Spleen (tissue), 13 donors: ENCODE measurements at places on chromosomes 13 and 19. TPM values are rescaled to one million over a fixed set of nuclear protein-coding genes. Genes with fewer than 3 reads are reported as not detected.
A peak's percentile ranks its signal among the peaks of the same experiment; 100 is the strongest.

- DNase-seq, result no peak
- no peaks in the 10 kb centered on the region for H3K36me3 ChIP-seq
- H3K27me3 ChIP-seq, result no peaks in the 10 kb centered on the region
- H3K4me3 ChIP-seq, result no peak overlapping the region
Measured at GRCh38 chr13:27770809-27771208, 21.5 kb upstream of the GSX1 start.

- peaks cover 24% of the 10 kb centered on the region for H3K27me3 ChIP-seq
- no peak overlapping the region for H3K4me3 ChIP-seq
- peaks cover 13% of the 10 kb centered on the region for H3K4me1 ChIP-seq
- no peaks in the 10 kb centered on the region for H3K36me3 ChIP-seq
Measured at GRCh38 chr19:55152017-55152416, 3.0 kb upstream of the TNNT1 start.

- no peak overlapping the region for H3K4me3 ChIP-seq
- H3K27ac ChIP-seq, result no peak overlapping the region
- no peaks in the 10 kb centered on the region for H3K4me1 ChIP-seq
- no peak for DNase-seq
Measured at GRCh38 chr19:53294786-53295441, 27.4 kb upstream of the VN1R4 start.

GRCh38 chr19:4977299-4978174 lies 8.6 kb downstream of the KDM4B start:
- no peak for DNase-seq
- H3K27me3 ChIP-seq, result no peaks in the 10 kb centered on the region
- H3K4me3 ChIP-seq, result peak overlapping the region; percentile 34
- peaks cover 7% of the 10 kb centered on the region for H3K36me3 ChIP-seq
- peaks cover 93% of the 10 kb centered on the region for H3K4me1 ChIP-seq
- H3K27ac ChIP-seq, result peak overlapping the region; percentile 90

Gene OR7C1
- under 0.01 TPM for polyA plus RNA-seq

DNA sequence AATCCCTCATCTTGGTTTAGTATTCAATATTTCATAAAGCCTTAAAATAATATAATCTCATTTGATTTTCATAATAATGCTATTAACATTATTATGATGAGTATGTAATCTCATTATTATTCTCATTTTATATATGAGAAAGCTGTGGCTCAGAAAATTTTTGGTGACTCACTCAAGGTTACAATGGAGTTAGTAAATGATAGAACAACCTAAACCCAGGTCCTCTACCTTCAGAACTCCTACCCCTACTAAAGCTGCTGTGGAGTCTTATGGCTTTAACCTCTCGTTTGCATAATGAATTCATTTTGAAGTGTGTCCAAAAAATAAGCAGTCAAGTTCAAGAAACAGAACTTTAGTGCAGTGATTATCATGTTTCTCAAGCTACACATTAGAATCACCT lies 226.3 kb downstream of the TBC1D4 start:
- no peaks in the 10 kb centered on the region for H3K36me3 ChIP-seq
- no peak for DNase-seq
- H3K27me3 ChIP-seq, result no peaks in the 10 kb centered on the region
- H3K4me3 ChIP-seq, result no peak overlapping the region
- no peak overlapping the region for H3K27ac ChIP-seq
- no peaks in the 10 kb centered on the region for H3K4me1 ChIP-seq

Gene ELF1
- 28.3 TPM for polyA plus RNA-seq

DNA sequence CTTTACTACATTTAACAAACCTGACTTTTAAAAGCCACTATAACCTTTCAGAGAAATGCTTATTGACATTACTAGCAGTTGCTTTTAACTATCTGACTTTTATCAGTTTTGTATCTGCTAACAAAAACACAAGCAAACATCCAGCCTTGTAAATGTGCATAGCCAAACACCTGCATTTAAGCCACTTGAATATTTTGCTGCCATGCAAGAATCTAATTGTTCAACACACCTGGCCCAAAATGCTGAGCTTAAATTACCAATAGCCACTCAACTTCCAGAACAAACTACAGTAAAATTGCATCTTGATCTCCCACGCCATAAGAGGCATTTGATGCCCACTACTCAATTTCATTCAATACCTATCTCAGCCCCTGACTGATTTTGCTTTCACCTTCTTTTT lies 9.3 kb downstream of the ZIC5 start:
- H3K27ac ChIP-seq, result no peak overlapping the region
- no peak for DNase-seq
- peaks cover 4% of the 10 kb centered on the region for H3K4me1 ChIP-seq
- no peak overlapping the region for H3K4me3 ChIP-seq
